Right kidney (tissue), 9 donors: ENCODE measurements at places on chromosomes 3 and 15.

DNA sequence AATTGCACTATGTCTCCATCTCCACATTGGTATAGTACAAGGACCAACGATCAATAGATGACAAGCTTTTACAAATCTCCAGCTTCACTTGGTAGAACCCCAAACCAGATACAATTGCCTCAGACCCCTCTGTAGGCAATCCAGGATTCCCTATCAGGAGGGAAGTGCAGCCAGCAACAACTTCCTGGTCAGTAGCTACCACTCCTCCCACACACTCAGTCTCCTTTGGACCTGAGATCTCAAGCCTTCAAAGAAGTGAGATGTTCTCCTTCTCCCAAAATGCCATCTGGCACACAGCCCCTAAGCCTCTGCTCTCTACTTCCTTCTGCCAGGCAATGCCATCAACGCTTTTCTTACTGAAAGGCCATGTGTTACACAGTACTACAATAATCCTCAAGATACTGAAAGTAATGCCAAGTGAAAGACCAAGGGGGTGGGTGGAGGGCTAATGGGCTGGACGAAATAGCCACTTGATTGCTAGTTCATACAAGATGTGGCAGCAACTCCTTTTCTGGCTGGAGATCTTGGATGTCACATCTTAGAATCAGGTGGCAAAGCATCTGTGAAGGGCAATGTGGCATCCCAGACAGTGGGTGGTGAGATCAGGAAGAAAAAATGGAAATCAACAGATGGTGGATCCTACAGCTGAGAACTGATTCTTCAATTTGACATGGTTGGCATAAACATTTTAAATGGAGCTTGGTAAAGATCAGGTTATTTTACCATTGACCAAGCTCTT, 75.3 kb upstream of the ACP3 start:
- no peak for DNase-seq

- no peak for DNase-seq
Measured at GRCh38 chr15:70344666-70345065, 246.9 kb upstream of the TLE3 start.

- DNase-seq: no peak
Measured at GRCh38 chr15:47514200-47514652, 203.1 kb upstream of the SEMA6D start.

DNA sequence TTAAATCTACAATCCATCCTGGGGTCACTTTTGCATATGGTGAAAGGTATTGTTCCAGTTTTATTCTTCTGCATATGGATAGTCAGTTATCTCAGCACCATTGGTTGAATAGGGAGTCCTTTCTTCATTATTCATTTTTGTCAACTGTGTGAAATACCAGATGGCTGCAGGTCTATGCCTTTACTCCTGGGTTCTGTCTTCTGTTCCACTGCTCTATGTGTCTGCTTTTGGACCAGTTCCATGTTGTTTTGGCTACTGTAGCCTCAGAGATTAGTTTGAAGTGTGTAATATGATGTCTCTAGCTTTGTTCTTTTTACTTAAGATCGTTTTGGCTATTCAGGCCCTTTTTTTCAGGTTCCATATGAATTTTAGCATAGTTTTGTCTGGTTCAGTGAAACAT, 795.8 kb downstream of the OTOL1 start:
- no peak for DNase-seq

- DNase-seq: no peak
Measured at GRCh38 chr15:89358435-89358754, 23.8 kb upstream of the POLG start.

GRCh38 chr15:69606144-69606543, 153.5 kb downstream of the RPLP1 start:
- no peak for DNase-seq

GRCh38 chr3:136932978-136933772, 24.6 kb upstream of the IL20RB start:
- DNase-seq: no peak

DNA sequence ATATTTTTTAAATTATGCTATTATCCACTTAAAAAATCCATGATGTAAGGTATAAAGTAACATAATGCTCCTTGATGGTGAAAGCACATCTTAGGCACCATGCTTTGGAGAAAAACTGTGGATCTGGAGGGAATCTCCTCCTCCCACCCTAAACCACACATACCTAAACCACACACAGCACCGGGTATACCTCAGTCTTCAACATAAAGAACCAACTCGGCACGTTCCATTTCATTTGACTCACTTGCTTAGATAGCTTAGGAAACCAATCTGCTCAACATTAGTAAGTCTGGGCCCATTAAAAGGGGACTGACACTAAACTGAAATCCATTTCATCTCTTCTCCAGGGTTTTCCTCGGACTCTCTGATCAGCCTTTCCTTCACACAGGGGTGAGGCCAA, 945.7 kb upstream of the CFAP20DC start:
- no peak for DNase-seq

DNA sequence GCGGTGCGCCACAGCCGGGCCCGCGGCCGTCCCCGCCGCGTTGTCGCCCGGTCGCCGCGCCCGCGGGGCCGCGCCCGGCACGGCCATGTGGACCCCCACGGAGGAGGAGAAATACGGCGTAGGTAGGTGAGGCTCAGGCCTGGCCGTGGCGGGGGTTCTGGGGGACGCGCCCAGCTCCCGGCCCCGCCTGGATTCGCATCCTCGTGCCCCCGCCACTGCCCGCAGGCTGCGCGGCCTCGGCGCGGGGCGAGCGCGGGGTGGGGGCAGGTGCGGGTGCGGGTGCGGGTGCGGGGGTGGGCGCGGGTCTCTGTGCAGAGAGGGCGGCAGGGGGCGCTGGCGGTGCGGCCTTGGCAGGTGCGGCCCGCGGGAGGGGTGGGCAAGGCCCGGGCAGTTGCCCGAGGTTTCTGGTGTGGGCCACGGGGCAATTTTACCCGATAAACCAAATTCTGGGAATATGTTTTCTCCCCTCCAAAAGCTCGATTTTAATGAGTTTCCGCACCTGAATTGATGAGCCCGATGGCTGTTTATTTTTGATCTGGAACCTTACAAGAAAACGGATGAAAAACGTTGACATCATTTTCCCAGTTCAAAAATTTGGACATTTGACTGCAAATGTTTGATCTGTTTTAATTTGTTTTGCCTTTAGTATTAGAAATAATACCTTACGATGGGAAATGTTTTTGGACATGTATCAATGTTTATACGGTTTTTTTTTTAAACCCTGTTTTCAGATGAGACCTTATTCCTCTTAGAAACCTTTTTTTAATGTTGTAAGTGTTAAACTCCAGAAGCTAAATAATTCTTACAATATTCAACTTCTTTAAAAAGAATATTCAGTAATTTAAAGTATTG, 678 bp downstream of the DOCK3 start:
- peak; percentile 34 for DNase-seq

DNA sequence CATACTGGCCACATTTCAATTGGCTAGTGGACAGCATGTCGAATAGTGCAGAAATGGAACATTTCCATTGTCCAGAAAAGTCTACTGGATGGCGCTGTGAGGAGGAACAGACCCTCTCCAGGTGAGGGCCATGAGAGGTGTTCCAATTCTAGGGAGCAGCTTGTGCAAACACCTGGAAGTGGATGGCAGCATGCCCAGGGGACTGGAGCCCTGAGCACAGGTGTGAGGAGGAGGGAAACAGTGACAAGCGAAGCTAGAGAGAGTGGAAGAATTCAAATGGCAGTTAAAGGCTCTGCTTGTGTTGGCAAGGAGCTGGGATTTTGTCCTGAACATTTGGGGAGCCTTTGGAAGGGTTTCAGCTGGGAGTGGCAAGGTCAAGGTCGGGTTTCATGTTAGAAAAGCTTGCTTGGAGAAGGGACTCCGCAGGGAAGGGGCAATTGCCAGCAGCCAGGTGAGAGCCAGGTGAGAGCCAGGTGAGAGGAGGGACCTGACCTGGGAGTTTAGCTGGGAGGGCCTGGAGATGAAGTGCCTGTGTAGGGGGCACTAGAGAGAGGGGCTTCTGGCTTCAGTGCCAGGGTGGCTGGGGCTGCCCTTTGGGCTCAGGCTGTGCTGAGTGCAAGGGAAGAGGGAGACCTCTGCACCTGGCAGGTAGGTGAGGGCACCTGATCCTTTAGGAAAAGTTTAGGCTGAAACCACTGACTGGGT, 93.8 kb downstream of the LINGO1 start:
- DNase-seq: no peak

GRCh38 chr15:45469441-45469840, 53.1 kb downstream of the SLC30A4 start:
- no peak for DNase-seq

GRCh38 chr3:143234526-143234925, 115.0 kb downstream of the CHST2 start:
- no peak for DNase-seq
